Central memory CD4-positive, alpha-beta T cell (primary cell): ENCODE measurements at places on chromosomes 4 and X.

- DNase-seq: no peak
These were observed 28.6 kb downstream of the ANK2 start for GRCh38 chr4:113078066-113078465.

GRCh38 chr4:48985976-48986653 is at the start of gene CWH43:
Gene CWH43 (plus strand): TSS chr4:48986275. CDS start chr4:48986430, 155 bp downstream.
- DNase-seq: no peak

GRCh38 chrX:71992711-71993110 is 82.1 kb downstream of the NHSL2 start:
- DNase-seq: peak; percentile 60

DNA sequence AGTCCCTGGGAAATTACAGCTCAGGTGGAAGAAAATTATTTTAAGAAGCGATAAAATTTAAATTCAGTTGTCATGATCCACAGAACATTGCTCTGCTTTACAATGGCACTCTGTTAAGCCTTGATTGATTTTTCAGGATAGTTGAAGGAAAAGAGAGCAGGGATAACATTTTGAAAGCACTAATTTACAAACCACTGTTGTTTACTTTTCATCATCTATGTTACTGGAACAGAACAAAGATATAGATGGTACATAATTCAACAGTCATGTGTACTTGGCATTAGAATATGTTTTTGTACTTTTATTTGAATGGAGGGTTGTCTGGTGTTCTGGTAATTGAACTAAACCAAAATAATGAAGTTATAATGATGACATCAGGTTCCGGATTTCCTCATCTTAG is 2.6 kb upstream of the ODAM start:
- no peak for DNase-seq

GRCh38 chrX:43530837-43531236 is 125.3 kb upstream of the MAOA start:
- no peak for DNase-seq

GRCh38 chrX:40085102-40085551 is 12.6 kb downstream of the BCOR start:
- DNase-seq: no peak

GRCh38 chr4:158821228-158821971 is 52.6 kb downstream of the FNIP2 start:
- DNase-seq: no peak

DNA sequence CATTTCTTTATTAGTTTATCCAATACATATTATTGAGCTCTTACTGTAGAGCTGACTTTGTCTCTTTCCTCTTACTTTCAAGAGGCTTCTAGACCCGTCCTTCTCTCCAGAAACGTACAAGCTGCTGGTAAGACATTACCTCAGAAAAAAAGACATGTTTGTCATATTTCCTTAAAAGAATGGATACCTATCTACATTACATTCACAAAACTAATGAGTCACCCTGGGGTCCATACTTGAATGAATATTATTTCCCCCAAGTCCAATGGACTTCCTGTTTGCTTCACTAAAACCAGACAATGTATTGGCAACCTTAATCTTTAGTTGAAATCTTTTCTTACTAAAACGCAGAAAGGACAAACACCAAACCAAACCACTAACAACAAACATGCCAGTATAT is 176.5 kb upstream of the CLNK start:
- DNase-seq: no peak
